ENCODE measurements at places on chromosomes 3 and 15.

GRCh38 chr3:184739594-184740505 is 28.0 kb upstream of the MAGEF1 start:
- no peak for DNase-seq

DNA sequence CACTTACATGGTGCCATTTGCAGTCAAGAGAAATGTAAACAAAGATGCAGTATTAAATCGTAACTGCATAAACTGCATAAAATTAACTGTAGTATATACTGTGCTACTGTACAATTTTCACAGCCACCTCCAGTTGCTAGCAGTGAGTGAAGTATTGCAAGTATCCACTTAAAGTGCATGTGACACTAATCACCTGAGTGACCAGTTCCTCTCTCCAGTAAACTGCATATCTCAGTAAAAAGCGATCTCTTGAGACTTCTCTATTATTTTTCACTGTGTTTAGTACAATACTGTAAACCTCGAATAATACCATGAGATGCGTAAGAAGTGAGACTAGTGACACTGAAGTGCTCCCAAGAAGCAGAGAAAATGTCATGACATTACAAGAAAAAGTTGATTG is 111.7 kb upstream of the PLXND1 start:
- DNase-seq: no peak

DNA sequence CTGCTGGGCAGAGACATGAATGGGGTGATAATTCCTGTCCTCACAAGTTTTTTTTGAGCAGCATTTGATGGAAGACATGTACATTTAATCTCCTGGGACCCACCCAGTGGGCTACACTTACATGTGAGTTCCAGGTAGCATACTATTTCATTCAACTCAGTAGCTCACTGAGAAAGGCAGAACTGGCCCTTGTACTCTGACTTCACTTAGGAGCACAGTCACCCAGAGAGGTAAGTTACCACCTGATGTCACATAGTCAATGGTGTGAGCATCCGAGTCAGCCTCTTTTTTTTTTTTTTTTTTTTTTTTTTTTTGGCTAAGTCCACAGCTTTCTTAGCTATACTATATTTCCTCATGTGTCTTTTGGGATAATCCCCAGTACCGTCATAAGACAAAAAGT is 32.7 kb upstream of the MCTP2 start:
- DNase-seq: no peak

DNA sequence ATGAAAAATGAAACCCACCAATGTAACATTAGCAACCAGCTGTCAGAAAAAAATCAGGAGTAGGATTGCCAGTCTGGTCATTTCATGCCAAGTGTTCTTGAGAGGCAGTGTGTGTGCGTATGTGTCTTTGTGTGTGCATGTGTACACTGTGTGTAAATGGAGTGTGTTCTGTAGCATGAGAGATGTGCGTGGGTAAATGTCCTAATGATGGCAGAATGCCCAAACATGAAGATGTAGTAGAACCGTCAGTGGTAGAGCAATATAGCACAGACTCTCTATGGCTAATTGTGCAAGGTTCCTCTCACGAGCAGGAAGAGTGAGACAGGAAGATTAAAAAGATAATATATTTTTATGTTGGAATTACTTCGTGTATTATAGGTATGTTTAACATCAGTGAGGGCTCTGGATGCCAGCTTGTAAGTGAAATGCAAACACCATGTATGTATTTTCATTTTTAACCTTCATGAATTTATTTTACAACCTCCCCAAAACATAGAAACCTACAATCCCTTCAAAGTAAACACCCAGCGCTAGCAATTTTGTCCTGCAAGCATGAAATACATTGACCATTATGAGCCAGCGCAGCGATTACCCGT is 1038.7 kb downstream of the IGSF11 start:
- DNase-seq: no peak

GRCh38 chr15:95458721-95459120 is 871.8 kb upstream of the NR2F2 start:
- no peak for DNase-seq

DNA sequence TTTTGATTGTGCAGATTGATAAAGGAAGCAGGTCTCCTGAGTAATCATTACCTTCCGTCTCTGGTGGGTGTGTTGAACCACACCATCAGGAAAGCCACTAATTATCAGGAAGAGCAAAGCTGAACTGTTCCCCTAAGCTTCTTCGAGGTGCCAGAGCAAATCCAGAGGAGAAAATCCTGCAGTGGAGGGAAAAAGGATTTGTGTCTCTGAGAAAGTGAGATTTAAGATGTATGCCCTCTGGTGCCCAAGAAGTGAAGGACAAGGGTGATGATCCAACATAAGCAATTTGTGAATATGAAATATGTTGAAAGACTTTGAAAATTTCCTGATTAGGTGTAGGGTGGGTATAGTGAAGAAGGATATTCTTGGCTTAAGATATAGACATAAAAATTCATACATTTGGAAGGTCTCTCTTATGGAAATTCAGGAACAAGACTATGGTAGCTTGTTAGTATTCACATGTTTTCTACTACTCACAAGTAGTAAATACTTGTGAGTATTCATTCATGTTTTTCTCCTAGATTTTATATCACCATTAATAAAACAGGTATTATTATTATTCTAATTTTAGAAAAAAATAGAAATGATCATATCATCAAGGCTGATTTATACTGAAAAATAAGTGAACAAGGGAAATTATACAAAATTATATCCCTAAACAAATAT is 34.8 kb downstream of the COMMD2 start:
- peak; percentile 16 for DNase-seq

- peak; percentile 94 for DNase-seq
These were observed 6.5 kb downstream of the CSRNP1 start for GRCh38 chr3:39146611-39147591.

DNA sequence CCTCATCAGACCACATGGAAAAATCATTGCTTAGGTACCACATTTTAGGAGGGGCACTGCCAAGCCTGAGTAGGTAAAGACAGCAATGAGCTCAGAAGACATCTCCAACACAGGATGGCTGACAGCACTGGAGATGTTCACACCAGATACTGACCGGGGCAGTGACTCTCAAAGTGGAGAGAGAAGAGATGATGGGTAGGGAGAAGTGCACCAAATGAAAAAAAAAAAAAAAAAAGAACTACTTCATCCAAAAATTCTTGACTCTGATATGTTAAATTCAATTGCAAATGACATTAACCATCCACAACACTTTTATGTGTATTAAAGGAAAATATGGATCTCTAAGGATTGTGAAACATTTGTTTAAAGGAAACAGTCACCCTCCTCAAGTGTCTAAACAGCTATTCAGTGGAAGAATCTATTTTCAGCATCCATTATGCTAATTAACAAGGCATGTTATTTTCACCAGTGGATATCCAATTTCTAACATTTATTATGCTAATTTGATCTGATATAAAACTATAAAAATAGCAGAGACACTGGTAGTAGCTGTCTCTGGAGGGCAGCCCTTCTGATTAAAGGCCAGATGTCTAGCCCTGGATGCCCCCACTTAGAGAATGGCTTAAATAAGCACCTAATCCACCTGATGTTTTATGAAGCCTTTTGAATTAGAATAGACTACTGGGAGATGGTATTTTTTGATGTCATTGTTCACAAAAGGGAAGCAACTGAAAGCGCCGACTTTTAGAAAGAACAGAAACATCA is 48.2 kb upstream of the VGLL4 start:
- no peak for DNase-seq

DNA sequence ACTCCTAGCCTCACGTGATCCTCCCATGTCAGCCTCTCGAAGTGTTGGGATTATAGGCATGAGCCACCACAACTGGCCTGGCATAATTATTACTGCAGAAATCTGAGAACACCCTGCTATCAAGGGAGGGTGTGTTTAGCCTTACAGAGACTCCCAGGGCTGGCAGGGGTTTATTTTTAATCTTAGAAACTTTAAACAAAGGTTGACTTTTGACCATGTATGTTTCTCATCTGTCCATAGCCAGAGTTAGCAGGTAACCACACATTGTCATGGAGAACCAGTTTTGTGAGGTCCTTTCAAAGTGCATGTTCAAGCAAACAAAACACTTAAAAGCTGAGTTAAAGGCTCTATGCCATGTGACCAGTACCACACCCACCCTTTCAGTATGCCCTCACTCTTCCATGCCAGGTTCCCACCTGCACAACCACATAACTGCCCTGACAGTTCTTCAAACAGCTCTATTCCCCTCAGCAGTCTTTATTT is 11.1 kb downstream of the SIAH2 start:
- no peak for DNase-seq

DNA sequence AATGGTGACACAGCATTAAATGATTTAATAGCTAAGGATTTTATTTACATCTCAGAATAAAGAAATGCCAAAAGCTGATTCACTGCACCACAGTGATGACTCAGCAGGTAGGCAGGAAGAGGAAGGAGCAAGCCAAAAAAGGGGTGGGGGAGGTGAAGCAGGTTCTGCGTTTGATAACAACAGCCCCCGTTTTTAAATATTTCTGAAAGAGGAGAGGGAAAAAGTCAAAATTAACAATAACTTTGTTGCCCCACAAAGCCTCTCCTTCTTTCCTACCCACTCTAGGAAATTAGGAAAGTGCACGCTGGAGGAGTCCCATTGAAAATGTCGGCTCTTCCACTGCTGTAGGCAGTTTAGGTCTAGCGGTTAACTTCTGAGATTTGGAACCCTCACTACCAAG is 9.9 kb upstream of the CCDC54 start:
- peak; percentile 27 for DNase-seq

DNA sequence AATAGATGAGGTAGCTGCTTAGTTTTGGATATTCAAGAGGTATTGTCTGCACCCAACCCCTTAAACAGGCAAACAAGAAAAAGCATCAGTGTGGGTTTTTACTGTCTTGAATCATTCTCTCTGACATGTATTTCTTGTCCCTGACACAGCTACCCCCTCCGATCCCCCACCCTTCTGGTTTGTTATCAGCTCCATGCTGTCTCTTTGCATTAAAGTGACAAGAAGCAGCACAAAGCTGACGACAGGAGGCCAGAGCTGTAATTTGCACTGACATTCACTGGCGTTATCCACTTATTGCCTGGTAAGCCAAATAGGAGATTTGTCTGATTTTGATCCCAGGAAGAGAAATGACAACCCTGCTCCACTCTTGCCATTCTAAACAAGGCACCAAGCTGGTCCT is 83.3 kb upstream of the SNRK start:
- DNase-seq: no peak

DNA sequence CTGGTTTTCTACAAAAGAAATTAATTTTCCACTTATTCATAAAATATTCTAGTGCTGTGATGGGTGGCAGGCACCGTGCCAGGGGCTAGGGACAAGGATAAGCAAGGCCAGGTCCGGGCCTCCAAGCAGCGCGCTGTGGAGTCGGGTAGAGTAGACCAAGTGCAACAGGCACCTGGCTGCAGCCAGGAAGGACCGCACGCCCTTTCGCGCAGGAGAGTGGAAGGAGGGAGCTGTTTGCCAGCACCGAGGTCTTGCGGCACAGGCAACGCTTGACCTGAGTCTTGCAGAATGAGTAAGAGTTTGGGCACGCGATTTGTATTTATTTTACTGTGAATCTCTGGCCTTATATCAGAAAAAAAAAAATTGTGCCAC is at the start of gene CASR:
Gene CASR (plus strand): TSS at position 148 of the 372 bp plus-strand sequence. CDS start 70,522 bp downstream, outside the sequence.
- peak; percentile 3 for DNase-seq

DNA sequence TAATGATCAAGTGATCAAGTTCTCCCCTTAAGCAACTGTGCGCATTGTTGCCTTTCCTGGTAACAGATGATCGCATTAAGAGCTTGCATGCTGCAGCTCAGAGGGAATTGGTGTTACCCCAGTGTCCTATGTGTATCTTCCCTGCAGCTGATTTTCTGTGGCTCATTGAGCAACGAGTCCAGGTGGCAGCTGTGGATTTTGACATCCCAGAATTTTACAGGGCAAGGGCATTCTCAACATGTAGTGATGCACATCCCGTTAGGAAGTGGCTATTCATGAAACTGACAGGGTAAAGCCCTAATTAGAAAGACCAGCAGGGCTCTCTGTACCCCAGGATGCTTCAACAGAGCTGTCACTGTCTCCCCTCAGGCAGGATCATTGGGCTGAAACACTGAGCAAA is 232.8 kb downstream of the AGBL1 start:
- no peak for DNase-seq

DNA sequence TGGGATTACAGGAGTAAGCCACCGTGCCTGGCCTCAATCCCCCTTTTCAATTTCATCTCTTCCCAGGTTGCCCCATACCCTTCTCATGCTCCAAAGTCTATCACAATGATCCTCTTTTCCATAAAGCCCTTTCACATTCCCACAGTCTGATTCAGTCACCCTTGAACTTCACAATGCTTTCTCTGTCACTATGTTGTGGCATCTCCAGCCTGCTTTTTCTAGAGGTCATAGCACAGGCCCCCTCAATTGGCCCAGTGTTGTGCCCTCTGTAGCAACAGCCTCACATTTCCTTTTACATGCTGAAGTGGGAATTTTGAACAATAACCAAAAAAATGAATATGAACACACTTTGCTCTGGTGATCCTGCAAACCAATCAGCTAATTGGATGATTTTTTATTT is 21.5 kb downstream of the DRD3 start:
- no peak for DNase-seq

- no peak for DNase-seq
These were observed 654.9 kb upstream of the KCNMB2 start for GRCh38 chr3:177881351-177881750.

DNA sequence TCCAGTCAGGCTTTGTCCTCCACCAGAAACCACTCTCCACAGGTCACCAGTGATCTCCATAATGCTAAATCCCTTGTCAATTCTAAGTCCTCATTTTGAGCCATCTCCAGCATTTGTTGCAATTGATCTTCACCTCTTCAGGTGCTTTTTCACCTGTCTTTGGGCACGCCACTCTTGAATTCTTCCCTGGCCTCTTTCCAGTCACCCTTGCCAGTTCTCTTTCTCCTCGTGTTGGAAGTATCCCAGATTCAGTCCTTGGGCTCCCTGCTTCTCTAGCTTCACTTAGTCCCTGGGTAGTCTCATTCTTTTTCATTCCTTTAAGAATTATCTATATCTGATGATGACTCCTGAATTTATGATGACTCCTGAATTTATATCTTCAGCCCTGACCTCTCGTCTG is 37.5 kb downstream of the MAPK6 start:
- no peak for DNase-seq

DNA sequence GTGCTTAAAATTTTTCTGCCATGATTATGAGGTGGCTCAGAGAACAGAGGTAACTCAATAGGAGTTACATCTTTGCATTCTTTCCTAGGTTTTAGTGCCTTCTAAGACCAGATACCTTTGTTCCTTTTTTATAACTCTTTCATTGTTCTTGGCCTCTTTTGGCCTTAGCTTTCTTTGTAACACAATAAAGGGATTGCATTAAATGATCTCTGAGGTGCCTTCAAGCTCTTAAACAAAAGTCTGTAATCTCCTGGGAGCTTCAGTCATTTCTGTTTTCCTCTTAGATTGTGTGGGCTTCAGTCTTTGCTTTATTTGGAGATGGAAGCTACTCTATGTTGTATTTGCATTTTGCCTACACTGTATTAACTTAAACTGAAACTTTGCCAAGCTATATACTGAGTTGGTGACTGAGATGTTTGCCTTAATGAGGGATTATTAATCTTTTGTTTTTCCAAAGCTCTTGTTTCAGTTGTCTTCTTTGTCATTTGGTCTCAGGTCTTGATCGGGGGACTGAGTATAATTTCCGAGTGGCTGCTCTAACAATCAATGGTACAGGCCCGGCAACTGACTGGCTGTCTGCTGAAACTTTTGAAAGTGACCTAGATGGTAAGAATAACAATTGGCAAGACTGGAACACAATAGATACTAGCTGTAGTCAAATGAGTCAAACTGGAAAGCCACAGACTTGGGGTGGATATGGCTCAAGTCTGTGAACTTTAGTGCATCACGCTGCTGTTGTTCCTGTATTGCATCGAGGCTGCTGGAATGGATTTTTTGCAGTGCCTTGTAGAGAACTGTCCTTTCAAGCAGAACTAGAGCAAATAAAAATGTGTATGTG is 110.3 kb downstream of the HCN4 start:
- no peak for DNase-seq
